ENCODE measurements at places on chromosomes 5 and 9. TPM values are rescaled to one million over a fixed set of nuclear protein-coding genes. Genes with fewer than 3 reads are reported as not detected.

Gene TRIM7
- total RNA-seq, result not detected

Gene PCDHB9
- total RNA-seq, result not detected

Gene ERBIN
- 171 TPM for total RNA-seq

DNA sequence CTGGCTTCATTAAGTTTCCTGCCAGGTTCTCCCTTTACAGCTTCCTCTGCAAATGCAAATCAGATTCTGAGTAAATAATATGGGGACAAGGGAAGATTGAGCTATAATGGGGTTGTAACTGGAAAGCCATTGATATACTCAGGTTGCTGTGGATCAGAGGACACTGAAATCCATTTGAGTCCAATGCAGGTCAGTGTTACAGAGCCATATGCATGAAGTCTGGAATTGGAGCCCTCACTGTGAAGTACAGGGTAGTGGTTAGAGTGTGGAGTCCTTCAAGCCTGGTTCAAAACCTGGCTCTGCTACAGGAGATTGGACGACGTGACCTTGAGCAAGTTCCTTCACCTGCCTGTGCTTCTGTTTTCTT lies 48.7 kb downstream of the TIMD4 start:
- no peak for DNase-seq

DNA sequence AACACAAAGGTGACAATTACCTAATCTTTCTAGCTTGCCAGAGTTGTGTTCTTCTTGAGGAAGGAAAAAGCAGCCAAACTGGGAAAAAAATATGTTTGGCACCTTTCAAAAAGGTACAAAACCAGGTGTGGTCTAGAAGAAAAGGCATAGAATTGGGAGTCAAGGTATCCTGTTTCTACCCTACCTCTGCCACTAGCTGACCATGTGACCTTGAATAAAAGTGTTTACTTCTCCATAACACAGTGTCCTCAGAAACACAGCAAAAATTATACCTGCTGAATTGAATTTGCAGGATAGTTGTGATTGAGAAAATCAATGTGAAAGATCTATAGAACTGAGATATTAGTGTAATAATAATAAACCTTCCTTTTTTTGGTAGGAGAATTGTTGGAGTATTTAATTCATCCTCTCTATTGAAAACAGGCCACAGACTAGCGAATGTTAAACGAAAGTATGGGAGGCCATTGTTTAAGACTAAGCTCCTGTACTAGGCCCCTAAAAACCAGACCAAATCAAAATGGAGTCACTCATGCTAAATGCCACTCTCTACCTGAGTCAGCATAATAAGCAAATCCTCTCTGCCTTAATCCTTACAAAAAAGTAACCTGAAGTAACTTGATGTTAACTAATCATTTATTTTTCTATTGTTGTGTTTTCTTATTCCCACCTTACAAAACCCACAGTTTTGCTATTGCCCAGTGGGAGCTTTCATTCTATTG lies 12.6 kb downstream of the CYFIP2 start:
- no peak for DNase-seq

DNA sequence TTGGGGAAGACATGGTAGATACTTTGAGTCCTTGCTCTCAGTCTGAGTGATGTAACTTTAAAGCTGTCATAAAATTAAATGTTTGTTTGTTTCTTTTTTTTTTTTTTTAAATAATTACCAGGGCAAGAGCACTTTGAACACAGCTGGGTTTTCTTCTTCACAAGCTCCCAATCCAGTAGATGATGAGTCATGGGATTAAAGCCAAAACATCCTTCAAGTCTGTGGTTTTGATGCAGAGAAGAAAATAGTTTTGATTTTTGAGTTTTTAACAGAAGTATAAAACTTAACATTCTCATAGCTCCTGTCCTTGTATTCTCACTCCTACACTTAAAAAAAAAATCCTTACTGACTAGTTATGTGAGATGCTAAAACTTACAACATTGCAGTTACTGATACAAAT lies 34.8 kb upstream of the IL31RA start:
- no peak for DNase-seq

DNA sequence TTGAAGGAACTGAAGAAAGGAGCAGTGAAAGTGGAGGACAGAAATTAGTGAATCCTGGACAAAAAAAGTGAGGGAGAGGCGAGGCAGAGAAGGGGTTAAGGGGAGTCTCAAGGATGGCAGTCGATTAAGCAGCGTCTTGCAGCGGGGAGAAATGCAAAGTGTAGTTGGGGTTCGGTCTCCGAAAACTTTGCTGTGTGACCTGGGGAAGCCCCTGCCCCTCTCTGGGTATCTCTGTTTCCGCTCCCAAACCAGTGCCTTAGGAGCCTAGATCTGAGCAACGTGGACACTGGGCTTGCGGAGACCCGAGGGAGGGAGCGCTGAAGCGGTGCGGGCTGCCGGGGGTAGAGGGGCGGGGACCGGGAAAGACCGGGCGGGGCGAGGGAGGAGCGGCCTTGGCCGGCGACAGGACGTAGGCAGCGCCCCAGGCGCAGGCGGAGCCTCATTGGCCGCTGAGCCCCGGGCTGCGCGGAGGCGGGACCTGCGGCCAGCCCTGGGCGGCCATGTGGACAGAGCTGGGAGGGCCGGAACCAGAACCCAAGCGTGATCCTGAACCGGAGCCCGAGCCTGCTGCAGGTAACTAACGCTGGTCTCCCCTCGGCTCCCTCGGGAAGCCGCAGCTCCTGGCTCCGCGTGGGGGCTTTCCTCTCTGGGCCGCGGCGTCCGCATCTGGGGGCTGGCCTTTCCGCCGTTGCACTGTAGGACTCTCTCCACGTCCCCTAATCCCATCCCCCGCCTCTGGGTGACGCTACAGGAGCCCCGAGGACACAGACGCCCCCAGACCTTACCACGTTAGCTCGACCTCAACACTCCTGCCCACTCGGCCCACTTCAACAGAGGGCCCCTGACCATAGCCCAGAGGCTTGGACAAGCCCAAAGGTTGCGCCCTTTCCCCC lies at the start of gene ALDH1B1:
Gene ALDH1B1, plus strand, starts transcription at position 468 of the 893 bp plus-strand sequence. CDS start 3,047 bp downstream, outside the sequence.
- peak; percentile 74 for DNase-seq
